Hematopoietic multipotent progenitor cell treated with erythropoietin and hydrocortisone succinate and interleukin-3 and kit ligand, for 17 days (in vitro differentiated cells): ENCODE measurements at places on chromosomes 13 and 19.

GRCh38 chr13:46181840-46182490, at the start of gene LCP1:
LCP1 (minus strand) TSS chr13:46182177; CDS start chr13:46159662, 22,515 bp downstream.
- peak; percentile 32 for DNase-seq

GRCh38 chr13:30785191-30785850, 50.0 kb downstream of the ALOX5AP start:
- DNase-seq = no peak

DNA sequence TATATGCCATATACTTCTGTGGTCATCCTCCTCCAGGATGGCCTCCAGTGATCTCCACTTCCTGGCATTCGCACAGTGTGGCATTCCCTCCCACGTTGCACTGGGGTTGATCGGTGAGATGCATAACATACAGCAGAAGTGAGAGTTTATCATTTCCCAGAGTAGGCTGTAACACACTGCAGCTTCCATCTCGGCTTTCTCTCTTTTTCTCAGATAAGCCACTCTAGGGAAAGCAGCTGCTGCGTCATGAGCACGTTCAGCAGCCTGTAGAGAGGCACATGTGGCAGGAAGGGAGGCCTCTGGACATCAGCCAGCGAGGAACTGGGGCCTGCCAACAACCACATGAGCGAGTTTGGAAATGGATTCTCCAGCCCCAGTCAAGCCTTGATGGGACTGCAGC, 807.1 kb downstream of the DIAPH3 start:
- DNase-seq = no peak

DNA sequence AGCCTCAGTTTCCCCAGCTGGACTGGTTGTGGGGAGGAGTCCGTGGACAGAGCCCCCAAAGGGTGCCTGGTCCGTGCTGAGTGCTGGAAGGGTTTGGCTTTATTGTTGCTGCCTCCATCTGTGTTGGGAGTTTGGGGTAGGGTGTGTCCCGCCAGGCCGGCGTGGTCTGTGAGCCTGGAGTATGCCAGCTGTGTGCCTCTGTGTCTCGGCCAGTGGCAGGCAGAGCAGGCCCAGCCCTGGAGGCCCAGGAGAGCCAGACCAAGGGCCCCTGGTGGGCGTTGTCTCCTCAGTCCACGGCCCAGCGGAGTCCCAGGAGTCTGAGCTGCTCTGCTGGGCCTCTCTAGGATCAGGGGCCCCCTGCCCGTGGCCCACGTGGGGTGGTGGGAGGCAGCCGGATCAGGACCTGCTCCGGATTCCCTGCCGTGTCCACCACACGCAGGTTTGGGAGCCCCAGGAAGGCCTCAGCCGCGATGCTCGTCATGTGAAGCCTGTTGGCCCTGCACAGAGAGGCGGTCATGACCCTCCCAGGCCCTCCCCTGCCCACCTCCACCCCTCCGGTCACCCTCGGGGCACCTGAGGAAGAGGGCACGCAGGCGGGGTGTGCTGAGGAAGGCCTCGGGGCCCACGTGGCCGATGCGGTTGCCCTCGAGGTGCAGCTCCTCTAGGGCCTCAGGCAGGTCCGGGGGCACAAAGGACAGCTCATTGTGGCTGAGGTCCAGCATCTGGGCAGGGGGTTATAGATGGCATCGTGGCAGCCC, 6.6 kb downstream of the PODNL1 start:
- no peak for DNase-seq

- DNase-seq = peak; percentile 83
Measured at GRCh38 chr19:47232422-47233211, 1.6 kb upstream of the BBC3 start.

DNA sequence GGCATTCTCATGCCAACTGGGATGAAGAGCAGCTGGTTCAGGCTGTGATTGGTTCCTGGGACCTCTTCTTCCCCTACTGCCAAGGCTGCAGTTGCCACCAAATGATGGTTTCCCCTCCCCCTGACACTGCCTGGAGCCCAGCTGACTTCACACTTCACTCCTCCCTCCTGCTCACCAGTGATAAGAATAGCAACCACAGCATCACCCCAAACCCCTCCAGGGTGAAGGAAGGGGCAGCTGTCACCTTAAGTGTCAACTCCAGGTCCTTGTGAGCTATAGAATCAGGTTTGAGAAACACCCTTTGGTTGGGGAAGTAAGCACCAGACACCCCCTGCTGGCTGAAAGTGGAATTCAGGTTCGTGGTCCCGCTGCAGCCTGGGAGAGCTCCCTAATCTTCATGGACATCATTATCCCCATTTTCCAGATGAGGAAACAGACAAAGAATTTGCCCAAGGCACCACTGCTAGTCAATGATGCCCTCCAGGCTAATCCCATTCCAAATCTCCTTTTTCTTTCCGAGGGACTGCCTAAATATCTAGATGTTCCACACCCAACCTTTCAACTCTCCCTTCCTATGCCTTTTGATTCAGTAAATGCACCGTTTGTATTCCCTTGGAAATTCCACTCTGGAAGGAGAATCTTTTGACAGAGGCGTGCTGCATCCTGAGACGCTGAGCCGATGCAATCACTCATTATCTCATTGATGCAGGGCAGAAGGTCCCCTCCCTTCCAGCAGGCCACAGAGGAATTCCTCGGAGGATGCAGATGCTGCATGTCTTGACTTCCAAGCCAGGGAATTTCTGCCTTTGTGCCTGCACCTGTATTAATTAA, 50.6 kb upstream of the UQCRFS1 start:
- DNase-seq = peak; percentile 18

GRCh38 chr13:93951108-93951507, 528.4 kb downstream of the DCT start:
- no peak for DNase-seq

DNA sequence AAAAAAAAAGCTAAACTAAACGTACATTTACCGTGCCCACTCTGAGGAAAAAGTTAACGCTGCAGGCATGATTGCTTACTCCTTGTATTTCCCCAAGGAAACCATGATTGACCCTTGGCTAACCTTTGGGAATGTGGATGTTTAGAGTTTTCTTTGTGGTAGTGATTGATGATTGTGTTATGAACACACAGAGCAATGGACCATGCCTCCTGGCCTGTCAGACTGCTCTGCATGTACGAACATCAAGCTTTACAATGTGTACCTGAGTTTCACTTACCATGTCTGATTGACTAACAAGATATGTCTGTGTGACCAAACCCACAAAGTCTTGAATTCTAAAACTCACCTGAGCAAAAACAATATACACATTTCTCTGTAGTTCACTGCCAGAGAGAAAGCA, 35.1 kb downstream of the MYCBP2 start:
- no peak for DNase-seq

- DNase-seq = no peak
Measured at GRCh38 chr13:110812121-110812868, 98.8 kb downstream of the ING1 start.

DNA sequence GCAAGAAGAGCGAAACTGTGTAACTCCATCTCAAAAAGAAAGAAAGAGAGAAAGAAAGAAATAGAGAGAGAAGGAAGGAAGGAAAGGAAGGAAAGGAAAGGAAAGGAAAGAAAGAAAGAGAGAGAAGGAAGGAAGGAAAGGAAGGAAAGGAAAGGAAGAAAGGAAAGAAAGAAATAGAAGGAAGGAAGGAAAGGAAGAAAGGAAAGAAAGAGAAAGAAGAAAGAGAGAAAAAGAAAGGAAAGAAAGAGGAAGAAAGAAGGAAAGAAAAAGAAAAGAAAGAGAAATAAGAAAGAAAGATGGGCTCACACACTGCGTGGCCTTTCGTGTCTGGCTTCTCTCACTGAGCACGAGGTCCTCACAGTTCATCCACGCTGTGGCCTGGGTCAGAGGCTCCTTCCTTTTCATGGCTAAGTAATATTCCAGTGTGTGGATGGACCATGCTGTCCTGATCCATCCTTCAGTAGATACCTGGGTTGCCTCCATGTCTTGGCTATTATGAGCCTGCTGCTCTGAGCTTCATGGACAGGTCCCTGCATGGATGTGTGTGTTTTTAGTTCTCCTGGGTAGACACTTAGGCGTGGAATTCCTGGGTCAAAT, 67.4 kb upstream of the NFIC start:
- no peak for DNase-seq

GRCh38 chr19:6271251-6271650, 8.5 kb downstream of the MLLT1 start:
- no peak for DNase-seq

- no peak for DNase-seq
Measured at GRCh38 chr19:13993590-13994300, 12.4 kb downstream of the RFX1 start.

DNA sequence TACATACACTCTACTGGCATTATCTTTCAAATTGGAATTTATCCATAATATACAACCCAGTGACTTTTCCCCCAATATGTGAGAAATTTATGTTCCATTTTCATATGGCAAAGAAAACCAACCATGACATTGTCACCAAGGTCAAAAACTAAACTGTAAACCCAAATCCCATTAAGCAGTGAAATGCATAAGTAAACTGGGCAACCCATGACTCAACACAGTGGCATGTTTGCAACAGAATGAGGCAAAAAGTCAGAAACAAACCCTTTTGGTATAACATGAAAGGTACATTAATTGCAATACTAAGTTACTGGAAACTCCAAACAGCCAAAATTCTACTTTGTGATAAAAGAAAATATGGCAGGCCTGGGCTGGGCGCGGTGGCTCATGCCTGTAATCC, 4.9 kb downstream of the ZNF878 start:
- no peak for DNase-seq

- DNase-seq = no peak
Measured at GRCh38 chr19:7619671-7620441, 9.5 kb downstream of the XAB2 start.

GRCh38 chr19:4951656-4952055, 17.3 kb upstream of the KDM4B start:
- DNase-seq = no peak
